Dermis microvascular lymphatic vessel endothelial cell (primary cell): ENCODE measurements at places on chromosomes 5 and 9.

DNA sequence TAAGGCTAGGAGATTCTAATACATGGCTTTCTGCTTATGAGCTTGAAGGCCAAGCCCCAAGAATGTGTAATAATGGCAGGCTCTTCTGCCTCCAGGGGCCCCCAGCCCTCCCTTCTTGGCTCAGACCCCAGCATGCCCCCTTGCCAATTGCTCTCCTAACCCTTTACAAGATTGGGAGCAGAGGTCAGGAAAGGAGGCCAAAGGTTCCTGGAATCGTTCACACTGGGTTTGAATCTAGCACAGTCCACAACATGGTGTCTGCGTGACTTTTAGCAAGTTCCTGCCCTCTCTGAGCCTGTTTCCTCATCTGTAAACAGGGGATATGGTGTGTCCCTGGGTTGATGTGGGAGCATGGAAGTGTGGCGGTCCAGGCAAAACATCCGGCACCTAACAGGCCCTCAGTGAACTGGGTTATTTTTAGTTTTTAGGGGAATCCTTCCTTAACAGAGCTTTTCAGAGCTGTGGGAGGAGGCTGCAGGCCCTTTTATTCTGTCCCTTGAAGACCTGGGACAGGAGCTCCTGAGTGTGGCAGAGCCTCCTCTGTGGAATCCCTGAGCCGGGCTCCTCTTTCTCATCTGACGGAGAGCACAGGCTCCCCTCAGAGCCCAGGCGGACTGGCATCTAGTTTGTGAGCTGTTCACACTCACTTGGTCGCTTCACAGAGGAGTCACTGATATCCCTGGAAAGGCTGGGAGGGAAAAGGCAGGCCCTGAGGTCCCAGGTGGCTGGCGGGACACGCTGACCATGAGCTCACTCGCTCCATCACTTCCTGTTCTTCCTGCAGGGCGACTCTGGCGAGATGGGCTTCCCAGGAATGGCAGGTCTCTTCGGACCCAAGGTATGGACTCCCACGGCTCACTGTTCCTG is 23.4 kb upstream of the ORM1 start:
- DNase-seq: no peak

DNA sequence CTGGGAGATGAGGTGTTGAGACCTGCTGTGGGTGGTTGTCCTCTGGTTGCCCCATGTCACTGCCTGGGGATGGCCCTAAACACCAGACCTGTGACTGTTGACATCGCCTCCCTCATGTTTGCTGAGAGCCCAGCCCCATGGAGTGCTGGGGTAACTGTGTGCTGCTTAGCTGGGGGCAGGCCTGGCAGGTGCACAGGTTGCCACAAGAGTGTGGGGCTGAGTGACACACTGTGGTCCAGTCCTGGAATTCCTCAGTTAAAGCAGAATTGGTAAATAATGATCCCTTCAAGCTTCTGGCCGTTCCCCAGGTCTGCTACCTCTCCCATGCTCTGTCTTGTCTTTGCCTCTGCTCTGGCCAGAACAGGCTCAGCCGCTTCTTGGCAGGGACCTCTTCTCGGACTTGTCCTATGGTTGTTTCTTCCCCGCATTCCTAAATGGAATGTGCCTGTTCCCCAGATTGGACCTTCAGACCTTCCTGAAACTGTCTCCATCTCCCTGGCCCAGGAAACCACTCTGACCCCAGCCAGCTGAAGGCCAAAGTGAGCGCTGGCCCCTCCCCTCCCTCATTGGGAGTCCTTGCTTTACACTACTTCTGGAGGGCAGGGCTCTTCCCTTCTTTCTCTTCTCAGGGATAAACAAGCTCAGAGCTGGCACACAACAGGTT is 61.2 kb upstream of the PITX1 start:
- DNase-seq: no peak

DNA sequence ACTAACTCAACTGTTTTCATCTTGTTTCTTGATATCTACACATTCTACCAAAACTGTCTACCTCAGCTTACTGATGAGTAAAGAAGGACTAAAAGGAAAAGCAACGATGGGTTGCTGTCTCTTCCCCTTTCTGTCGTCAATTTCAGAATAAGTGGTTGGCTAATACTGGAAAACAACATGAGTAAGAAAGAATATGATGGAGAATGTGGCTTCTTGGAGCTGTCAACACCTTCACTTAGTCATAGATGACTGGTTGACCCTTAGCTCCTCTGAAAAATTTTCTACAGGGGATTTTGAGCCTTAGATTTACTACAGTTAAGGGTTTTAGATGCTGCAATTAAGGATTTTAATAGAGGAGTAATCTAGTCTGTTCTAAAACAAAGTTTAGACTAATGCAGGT is 797.9 kb downstream of the TLE4 start:
- no peak for DNase-seq

DNA sequence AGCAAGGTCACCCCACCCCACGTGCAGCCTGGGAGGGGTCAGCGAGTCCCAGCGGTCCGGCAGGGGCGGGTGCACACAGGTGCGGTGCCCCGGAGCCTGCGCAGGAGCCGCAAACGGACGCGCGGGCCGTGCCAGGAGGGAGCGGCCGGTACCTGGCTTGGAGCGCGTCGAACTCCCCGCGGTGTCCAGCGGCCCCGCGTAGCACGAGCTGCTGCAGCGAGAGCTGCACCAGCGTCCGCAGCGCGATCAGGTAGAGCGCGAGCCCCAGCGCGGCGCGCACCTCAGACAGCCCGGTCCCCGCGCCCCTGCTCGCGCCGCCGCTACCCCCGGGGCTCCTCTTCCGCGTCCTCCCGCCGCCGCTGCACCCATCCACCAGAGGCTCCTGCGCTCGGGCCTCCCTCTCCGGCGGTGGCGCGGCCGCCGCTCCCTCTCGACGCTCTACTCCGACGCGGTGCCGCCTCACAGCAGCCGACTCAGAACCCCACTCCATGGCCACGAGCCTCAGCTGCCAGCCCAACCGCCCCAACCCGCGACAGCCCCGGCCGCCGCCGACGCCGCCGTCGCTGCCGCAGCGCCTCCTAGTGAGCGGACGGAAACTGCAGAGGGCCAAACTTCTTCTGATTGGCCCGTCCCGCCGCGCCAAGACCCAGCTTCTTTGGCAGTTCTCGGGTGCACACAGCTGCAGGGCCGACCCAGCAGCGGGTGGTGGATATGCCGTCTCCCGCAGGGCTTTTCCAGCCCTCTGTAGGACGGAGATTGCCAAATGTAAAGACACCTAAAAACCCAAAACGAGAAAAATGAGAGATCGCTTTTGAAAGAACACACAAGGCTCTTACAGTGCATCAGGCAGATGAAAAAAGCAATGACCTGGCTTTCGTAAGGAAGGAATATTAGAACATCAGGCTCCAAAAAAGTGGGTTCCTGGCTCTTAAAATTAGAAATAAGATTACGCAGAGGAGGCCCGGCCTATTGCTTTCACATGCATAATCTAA is at the start of gene ERMP1:
ERMP1 (minus strand) TSS at position 580 of the 992 bp plus-strand sequence; CDS start at position 490, 90 bp downstream.
- peak; percentile 57 for DNase-seq

DNA sequence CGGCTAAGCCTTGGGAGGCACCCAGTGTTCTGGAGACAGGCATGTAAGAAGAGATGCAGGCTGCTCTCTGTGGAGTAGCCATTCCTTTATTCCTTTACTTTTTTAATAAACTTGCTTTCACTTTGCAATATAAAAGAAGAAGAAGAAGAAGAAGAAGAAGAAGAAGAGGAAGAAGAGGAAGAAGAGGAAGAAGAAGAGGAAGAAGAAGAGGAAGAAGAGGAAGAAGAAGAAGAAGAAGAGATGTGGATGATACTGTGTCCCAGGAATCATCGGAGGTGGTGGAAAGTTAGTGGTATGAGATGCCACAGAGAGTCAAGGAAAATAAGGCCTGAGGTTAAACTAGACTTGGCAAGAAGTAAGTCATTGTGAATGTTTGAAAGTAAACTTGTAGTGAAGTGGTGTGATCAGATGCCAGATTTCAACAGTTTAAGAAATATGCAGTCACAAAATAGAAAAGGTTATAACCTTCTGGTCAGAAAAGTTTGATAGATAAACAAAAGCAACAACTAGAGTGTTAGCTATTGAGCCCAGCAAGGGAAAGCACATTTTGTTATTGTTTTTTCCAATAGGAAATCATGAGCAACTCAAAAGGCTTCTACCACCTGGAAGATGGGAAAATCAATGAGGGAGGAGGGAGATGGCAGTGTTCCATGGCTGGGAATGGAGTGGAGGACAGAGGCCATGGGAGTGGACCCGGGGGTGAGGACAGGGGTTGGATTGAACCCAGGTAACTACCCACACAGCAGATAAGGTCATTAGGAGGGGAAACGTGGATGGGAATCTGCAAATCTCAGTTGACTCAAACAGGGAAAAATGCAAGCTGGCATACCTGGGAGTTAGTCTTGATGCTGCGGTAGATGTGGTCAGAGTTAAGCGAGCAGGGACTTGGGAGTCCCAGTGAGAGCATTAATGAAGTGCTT is 16.8 kb downstream of the AOPEP start:
- no peak for DNase-seq

GRCh38 chr9:129581505-129582189 is 39.3 kb downstream of the C9orf50 start:
- DNase-seq: no peak

GRCh38 chr9:2355697-2355983 is 265.9 kb upstream of the VLDLR start:
- no peak for DNase-seq

- no peak for DNase-seq
These were observed 36.1 kb upstream of the NDFIP1 start for GRCh38 chr5:142072488-142072887.

- DNase-seq: no peak
These were observed 13.5 kb downstream of the ADAMTS2 start for GRCh38 chr5:179331591-179332375.
